ENCODE measurements at places on chromosomes 16 and 17.

DNA sequence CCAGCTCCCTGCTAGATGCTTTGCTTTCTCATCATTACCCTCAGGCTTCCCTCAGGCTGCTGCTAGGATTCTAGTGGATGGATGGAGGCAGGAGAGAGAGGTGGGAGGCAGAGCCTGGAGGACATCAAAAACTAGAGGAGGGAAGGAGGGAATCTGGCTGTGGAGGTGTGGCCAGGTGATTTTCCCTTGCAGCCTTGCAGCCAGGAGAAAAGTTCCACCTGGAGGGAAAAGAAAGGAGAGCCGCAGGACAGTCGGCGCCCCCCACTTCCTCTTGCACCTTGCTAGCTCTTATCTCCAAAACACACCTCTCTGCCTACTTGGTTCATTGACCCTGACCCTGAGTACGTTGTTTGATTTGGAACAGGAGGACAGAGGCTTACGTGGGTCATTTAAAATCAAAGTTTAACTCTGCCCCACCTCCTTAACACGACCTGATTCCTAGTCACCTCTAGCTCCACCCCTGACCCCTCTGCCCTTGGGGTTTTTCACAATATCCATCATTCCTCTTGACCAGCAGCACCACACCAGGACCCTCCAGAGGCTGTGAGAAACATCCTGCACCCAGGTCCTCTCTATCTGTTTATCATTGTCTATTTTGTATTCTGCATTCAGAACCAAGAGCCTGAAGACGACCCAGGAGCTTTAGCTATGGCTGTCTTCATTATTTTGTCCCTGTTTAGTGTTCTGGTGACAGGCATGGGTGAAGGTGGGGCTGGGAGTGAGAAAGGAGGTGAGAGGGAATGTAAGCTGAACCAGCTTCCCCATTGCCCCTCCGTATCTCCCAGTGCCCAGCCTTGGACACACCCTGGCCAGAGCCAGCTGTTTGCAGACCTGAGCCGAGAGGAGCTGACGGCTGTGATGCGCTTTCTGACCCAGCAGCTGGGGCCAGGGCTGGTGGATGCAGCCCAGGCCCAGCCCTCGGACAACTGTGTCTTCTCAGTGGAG is 15.9 kb downstream of the AOC3 start:
- DNase-seq = no peak

- no peak for DNase-seq
Observed at GRCh38 chr17:66326476-66327047, 24.1 kb downstream of the PRKCA start.

DNA sequence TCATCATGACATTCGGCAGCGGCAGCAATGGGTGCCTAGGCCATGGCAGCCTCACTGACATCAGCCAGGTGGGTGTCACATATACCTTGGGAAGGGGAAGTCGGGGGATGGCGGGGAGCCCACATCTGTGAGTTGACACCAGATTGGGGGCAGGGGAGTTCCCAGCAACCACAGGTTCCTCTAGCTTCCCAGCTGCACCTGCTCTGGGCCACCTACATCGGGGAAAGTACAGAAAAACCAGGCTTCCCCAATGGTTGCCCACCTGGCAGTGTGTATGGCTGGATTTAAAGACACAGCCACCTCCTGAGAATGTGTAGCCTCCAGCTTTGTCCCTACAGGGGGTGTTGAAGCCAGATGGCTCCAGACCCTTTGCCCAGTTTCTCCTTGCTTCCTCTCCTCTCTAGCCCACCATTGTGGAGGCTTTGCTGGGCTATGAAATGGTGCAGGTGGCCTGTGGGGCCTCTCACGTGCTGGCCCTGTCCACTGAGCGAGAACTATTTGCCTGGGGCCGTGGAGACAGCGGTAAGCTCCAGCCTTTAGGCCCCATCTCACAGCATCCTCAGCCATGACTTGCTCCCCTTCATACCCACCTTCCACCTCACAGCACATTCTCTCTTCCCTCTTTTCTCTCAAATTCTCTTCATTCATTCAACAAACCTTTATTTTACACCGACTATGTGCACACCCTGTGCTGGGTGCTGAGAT is 5.0 kb upstream of the TRAF4 start:
- DNase-seq = no peak

DNA sequence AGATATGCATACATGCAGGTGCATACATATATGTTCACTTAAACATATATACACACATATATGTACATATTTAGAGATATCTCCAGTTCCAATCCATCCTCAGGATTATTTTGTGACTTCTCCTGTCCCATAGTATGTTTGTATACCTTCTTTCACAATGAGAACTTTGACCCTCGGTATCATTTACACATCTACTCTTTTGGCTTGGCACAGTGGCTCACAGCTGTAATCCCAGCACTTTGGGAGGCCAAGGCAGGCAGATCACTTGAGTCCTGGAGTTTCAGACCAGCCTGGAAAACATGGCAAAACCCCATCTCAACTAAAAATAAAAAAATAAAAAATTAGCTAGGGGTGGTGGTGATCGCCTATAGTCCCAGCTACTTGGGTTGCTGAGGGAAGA is 148.1 kb upstream of the CCL2 start:
- no peak for DNase-seq

- DNase-seq = no peak
Observed at GRCh38 chr16:56785317-56785716, 55.4 kb downstream of the NUP93 start.

GRCh38 chr16:85606904-85607303 is 6.2 kb upstream of the GSE1 start:
- no peak for DNase-seq

DNA sequence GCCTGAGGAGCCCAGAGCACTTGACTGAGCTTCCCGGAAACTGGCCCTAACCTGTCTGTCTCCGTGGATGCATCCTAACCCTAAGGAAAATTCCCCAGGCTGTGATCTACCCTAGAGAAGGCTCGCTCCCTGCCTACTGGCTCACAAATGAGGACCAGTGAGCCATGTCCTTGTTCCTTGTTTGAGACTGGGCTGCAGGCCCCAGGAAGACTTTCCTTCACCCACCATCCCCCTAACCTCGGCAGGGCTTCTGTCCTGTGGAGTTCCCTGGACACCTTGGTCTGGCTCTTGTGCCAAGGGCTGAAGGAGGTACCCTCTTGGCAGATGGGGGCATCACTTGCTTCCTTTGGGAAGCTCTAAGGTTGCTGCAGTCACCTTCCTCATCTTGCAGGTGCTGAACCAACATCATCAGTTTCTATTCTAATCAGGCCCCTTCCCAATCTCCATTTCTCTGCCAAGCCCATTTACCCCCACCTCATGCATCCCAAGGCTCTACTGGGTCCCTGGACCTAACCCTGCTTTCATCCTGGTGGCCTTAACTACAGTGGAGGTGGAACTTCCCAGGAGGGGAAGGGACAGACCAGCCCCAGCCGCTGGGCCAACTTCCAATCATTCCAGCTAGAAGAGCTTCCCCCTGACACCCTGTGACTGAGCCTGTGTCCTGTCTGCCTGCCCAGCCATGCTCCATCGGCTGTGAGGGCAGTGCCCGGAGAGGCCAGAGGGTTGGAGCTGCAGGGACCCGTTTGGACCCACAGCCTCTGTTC is 12.4 kb downstream of the RNF40 start:
- DNase-seq = no peak

DNA sequence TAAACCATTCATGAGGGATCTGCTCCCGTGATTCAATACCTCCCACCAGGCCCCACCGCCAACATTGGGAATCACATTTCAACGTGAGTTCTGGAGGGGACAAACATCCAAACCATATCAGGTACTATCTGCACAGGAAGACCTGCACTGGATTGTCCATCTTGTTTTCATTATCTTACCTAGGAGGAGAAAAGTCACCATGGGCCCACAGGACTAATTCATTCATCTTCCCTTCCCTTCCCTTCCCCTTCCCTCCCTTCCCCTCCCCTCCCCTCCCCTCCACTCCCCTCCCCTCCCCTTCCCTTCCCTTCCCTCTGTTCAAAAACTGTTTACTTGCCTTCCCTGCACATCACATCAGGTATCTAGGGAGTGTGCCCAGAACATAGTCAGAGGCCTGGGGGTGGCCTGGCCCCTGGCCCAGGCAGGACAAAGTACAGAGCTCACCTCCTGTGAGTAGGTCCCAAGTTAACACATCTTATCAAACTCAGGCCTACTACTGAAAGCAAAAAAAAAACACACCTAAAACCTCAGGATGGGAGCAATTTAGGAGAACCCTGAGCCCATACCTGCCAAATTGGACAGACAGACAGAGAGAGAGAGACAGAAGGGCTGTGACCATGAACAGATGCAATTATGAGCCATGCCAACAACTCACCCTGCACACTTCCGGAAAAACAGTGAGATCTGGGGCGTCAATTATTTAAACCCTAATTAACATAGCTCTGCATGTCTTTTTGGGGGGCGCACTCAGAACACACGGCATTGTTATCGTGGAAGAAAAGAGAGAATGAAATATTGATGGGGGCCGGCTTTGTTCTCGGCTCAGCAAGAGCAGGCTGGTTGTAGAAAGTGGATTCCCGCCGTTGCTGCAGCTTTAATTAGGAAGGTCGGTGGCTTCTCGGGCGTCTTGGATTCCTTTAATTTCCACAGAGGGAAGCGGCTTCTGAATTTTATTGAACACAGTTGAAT is 151.2 kb downstream of the IRX5 start:
- DNase-seq = no peak

DNA sequence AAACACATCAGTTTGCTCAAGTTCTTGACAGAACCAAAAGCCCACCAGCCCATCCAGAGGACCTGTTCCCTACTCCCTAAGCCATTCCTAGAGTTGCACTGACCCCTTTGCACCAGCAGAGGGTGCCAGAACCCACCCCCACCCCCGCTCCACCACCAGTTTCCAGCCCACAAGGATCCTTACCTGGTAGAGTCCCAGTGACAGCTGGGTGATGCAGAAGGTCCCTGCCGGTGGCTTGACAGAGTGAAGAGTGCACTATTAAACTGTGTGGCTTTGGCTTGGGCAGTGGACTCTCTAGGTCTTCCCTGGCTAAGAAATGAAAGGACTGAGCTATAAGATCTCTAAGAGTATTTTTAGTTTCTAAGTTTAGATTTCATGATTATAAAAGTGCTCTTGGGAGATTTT is 73.3 kb upstream of the MTMR4 start:
- peak; percentile 44 for DNase-seq

GRCh38 chr17:40803617-40804082 is 3.9 kb upstream of the KRT28 start:
- peak; percentile 74 for DNase-seq

DNA sequence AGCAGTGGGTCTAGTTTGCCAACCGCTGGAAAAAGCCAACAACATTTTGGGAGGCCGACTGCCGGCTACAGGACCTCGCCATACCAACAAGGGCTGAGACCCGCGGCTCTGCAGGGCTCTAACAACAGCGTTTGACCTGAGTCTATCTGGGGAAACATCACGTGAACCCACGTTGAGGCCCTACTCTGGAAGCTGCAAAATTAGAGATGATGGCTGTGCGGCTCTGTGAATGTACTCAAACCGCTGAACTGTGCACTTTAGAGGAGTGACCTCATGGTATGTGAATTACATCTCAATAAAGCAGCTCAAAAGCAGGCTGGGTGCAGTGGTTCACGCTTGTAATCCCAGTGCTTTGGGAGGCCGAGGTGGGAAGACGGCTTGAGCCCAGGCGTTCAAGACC is 10.1 kb upstream of the CEP295NL start:
- DNase-seq = no peak

DNA sequence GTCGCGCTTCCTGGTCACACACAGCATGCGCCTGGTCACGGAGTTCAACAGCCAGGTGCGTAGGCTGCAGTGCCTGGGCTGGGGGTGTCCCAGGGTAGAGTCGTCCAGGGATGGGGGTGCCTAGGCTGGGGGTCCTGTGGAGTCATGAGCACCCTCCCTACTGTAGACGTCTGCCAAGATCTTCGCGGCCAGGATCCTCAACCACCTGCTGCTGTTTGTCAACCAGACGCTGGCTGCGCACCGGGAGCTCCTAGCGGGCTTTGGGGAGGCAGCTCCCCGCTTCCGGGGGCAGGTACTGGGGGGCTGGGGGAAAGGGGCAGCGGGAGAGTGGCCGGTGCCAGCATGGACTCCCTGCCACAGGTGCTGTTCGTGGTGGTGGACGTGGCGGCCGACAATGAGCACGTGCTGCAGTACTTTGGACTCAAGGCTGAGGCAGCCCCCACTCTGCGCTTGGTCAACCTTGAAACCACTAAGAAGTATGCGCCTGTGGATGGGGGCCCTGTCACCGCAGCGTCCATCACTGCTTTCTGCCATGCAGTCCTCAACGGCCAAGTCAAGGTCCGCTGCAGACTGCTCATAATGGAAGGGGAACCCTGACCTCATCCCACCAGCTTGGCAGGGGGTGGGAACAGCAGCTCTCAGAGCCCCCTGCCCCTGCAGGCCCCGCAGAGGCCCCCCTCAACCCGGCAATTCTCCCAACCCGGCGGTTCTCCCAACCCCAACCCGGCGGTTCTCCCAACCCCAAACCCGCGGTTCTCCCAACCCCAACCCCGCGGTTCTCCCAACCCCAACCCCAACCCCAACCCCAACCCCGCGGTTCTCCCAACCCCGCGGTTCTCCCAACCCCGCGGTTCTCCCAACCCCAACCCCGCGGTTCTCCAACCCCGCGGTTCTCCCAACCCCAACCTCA is 2.4 kb downstream of the PDIA2 start:
- no peak for DNase-seq

GRCh38 chr16:57422026-57422944 is 17.7 kb downstream of the CCL17 start:
- DNase-seq = no peak

GRCh38 chr17:17048106-17048505 is 5.8 kb downstream of the MPRIP start:
- DNase-seq = peak; percentile 11

DNA sequence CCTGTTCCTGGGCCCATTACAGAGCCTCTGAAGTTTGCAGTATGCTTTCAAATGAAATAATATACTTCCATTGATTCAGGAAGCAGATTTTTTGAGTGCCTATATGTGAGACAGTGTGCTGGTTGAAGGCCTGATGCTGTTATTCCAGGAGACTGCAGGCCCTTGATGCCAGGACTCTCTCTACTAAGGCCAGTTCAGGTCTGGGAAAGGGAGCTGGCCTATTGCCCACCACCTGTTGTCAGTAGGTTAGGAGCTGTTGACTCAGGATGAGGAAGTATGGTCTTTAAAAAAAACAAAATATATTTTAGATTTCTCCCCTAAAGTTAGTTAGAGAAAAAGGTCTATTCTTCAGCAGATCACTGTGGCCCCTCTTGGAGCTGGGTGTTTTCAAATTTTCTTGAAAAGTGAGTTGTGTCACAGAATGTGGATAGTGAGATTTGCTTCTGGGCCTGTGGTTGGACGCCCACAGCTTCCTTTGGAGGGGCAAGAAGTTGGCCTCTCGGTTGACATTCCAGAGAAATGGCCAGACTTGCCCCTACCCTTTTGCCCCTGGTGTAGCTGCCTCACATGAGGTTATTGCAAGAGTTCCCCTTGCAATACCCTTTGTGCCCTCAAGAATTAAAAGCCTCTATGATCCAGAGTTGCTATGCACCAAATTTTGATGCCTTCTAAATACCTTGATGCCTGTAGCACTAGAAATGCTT is 7.9 kb downstream of the ESRP2 start:
- no peak for DNase-seq

DNA sequence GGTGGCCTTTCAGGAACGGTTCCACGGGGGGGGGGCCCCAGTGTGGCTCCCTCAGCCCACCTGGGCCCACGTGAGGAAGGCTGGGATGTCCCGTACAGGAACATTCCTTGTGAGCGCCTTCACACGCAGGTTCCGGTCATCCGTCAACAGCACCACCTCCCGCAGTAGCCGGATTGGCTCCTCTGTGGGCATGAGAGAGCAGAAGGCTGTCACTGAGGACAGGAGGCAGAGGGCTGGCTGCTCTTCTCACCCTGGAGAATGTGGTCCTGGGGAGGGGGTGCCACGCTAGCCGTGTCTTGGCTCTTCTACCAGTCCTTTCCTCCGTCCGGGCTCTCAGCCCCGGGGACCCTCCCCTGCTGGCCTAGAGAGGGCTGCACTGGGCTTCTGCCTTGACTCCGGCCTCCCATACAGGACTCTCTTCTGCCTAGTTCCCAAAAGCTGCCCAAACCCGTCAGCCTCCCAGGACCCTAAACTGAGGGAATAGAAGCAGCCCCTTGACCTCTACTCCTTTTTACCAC is 6.6 kb downstream of the HIC1 start:
- DNase-seq = no peak

All from activated CD4-positive, CD25-positive, alpha-beta regulatory T cell treated with anti-CD3 and anti-CD28 coated beads, Interleukin-2, amount 50 U/mL, for 72 hours (primary cell).